Dorsolateral prefrontal cortex (tissue), 122 donors: ENCODE measurements at places on chromosomes 6 and 20.

DNA sequence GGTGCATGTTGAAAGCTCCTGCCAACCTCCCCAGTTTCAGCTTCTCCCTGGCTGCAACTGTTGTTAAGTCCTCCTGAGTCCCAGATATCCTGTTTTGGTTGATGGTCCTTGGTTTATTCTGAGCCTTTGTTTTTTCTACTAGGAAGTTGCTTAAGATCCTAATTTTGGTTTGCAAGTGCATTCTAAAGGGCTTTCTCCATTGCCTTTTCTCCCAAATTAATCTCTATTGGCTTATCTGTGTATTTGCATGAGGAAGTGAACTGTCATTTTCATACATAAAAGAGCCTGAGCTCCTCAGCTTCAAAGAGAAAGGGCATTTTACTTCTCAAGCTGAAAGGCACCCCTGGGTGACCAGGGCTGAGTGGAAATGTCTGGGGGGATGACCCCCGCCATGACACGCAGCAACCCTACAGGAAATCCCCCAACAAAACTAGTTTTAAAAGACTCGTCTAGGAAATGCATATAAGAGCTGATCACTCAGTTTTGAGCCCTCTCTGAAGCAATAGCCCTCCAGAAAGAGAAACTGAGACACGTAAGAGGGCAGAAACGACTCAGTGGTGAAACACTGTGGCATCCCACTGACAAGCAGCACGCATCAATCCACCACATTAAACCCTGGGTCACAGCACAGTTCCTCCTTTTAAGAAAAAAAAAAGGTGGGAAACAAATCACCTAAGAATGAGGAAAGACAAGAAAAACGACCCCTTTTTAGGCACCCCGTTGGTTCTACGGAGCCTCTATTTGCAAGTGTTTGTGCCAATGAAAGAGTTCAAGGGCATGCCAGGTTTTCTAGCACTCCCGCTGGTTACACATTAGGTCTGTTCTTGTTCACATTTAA lies 140.9 kb downstream of the THBS2 start:
- no peak for DNase-seq

DNA sequence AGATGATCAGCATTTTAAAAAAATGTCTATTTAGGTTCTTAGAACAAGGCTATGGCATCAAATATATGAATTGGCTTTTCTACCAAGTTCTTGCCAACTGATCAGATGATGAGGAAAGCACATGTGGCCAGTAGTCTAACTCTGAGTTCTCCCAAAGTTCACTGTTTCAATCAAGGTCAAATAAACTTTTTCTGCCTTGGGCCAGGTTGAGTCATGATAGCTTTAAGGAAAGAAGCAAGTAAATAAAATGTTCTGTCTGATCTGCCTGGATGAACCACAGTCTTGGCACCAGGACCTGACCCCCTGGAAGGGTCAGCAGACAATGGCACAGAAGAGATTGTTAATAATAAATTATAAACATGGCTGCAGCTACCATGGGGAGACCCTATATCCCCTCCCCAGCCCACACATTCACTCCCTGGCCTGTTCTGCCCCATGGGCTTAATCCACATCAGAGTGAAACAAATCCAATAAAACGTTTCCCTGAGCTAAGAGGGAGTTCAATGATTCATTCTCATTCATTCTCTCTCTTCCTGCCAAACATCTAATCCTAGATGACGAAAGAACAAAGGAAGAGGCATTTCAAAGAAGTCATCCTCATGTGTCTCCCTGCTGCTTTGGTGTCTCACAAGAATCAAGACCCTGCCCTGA lies 661.6 kb downstream of the DHX35 start:
- no peak for DNase-seq

- no peak for DNase-seq
Measured at GRCh38 chr6:88983532-88983931, 20.1 kb upstream of the RNGTT start.

- peak; percentile 87 for DNase-seq
Measured at GRCh38 chr20:54649511-54649962, 174.1 kb downstream of the DOK5 start.
